ENCODE measurements at places on chromosomes 2 and 18. TPM values are rescaled to one million over a fixed set of nuclear protein-coding genes. Genes with fewer than 3 reads are reported as not detected.

Gene FEV
- not detected for polyA plus RNA-seq

Gene MTCL1
- 1.4 TPM for polyA plus RNA-seq

Gene FOXD4L1
- not detected for polyA plus RNA-seq

Gene ADD2
- 12.5 TPM for polyA plus RNA-seq

GRCh38 chr2:95276888-95277245 is 2.6 kb downstream of the PROM2 start:
- DNase-seq = no peak

DNA sequence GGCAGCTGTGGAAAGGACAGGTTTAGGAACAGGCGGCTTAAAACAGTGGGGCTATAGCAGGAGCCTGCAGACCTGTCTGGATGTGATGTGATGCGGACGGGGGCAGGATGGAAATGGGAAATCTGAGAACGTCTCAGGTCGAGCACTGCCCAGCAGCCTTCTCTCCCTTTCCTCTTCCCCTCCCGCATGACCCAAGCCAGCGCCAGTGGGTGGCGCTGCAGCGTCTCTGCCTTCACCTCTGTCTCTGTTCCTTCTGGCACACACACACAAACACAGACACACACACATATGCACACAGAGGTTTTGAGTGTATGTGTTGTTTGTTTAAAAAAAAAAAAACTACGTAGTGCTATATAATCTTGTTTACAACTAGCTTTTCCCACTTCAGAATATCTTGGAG is 82.0 kb upstream of the SLC66A3 start:
- no peak for DNase-seq

DNA sequence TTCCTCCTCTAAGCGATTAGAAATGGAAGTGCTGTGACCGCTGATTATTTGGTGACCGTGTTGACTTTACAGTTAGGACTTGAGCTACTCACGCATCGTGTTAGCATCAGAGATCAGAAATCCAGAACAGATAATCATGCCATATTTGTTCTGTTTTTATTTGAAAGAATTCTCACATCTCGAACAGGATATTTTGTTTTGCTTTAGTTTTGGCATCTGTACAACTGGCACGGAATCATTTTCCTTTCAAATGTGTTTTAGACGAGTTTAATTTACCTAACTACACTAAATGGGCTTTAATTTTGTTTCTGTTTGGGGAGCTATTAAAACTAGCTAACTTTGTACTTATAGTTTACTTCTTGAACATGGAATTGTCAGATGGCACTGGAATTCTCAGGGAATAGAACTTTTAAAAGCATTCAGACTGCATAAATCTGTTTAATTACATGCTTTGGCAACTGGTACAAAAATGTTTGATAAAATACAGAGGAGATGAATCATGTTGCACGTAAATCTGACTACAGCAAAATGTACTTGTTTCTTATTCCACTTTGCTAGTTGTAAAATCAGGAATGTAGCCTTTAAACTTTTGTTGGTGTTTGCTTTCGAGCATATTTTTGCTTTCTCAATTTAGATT is 1.4 kb downstream of the ITPRID2 start:
- DNase-seq = no peak

DNA sequence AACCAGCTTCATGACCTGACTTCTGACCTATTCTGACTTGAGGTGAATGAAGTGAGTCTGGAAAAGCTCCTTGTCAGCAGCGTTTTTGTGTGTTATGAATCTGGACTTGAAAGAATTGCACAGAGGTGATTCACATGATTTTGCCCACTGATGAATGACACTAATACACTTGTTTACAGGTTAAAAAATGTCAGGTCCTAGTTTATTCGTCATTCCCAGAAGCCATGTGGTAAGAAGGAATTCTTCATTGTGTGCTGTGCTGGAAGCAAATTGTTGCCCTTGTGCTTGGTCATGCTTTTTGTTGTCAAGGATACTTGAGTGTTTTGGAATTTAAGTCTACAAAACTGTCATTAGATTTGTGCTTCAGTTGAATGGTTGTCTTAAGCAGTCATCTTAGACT is 15.5 kb downstream of the SEC11C start:
- no peak for DNase-seq

DNA sequence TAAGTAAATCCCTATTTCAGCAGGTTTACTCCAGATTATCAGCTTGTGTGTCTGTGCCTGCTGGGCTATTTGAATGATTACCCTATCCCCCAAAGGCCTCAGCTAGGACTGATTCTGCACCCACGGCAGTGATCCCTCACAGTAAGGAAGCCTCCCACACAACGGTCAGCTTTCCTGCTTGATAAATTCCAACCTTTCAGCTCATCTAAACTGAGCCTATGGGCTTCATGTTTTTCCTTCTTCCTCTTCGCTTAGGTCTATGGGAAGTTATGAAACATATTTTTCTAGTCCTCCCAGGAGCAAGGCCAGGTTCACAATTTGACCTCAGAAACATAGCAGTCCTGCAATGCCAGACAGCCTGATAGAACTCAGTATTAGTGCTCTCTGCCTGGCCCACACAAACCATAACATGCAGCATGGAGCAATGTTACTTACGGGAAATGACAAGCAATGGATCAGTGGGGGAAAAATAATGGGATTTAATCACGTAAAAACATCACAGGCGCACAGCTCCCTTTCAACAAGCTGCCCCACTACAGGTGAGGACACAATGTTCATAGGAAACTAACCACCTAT is 170.9 kb downstream of the ZNF521 start:
- DNase-seq = no peak

DNA sequence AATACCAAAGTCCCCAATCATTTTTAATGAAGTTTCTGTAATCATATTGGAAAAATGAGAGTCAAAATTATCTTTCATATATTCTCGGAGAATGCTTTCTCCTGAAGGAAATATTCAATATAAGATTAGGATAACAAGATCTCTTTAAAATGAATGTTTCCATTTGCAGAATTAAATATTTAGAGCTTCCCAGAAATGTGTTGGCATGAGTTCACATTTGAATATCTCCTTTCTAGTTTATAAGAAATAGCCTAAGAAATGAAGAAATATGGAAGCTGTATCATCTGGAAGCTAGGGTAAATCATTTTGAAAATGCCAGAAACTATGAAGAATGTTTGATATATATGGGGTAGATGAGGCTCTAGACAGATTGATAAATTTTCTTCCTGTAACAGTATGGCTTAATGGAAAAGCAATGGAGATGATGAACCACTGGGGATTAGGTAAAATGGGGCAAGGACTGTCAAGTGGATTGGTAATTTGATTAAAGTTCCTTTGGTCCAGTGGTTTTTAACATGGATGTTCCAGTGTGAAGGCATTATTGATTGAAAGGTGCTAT is 184.6 kb upstream of the ZNF804A start:
- no peak for DNase-seq

- DNase-seq = no peak
These were observed 123.7 kb downstream of the FTCDNL1 start for GRCh38 chr2:199727306-199727705.

GRCh38 chr2:219207884-219208740 is 1.5 kb downstream of the ZFAND2B start:
- no peak for DNase-seq

DNA sequence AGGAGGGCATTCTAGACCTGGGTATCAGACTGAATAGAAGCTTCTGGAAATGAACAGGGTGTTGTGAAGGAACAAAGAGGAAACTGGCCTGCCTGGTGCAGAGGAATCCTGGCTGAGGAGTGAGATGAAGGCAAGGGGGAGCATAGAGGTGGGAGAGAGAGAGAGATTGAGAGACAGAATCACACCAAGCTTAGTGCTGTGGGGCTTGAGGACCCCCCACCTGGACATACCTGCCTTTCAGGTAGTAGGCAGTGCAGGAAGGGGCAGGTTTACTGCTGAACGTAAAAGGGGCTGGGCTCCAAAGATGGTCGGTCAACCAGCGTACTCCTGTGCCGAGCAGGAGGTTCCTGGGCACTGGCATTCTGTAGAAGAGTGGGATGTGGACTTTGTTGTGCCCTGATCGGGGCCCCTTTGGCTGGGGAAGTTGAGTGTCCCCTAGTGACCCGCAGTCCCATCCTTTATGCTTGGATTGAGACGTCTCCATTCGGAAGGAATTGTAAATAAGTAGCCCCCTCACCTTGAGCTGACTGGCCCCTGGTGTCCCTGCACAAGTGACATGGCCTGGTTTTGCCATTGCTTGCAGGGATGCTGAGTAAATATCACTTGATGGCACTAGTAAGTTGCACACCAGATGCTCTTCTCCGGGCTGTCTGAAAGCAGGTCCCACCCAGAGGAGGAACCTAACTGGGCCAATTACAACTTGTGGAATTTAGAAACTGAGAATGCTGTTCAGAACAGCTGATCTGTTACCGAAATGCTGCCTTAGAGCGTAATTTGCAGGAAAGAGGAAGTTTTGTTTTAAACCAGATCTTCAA is 1.4 kb downstream of the UBE2F start:
- DNase-seq = peak; percentile 79

- no peak for DNase-seq
These were observed 250.5 kb upstream of the ATP5MC3 start for GRCh38 chr2:175432021-175432420.
